Kidney tubule cell (primary cell): ENCODE measurements at places on chromosomes 13 and 19.
A peak's percentile ranks its signal among the peaks of the same experiment; 100 is the strongest.

DNA sequence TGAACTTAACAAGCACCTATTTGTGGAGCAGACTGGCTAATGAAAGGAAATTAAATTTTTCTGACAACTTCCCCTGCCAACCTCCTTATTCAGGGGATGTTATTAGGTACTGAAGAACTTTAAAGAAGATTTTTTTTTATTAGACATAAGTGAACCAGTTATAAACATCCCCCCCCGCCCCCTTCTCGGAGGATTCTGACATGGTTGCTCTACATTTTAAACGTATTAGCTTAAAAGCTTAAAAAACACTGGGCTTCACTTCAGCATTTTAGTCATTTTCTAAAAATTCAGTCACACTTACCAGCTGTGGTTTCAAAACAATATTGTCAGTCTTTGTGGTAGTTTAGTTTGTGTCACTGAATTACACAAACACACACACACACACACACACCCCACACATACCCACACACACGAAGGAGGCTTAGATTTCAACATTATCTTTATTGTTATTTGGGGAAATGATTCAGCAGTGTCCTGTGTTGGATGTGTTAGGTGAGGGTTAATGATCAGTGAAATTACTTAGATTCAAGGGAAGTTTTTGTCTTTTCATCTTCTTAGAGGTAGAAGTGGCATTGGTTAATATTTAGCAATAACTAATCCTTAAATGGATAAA is 145.7 kb downstream of the PCCA start:
- DNase-seq: peak; percentile 92

DNA sequence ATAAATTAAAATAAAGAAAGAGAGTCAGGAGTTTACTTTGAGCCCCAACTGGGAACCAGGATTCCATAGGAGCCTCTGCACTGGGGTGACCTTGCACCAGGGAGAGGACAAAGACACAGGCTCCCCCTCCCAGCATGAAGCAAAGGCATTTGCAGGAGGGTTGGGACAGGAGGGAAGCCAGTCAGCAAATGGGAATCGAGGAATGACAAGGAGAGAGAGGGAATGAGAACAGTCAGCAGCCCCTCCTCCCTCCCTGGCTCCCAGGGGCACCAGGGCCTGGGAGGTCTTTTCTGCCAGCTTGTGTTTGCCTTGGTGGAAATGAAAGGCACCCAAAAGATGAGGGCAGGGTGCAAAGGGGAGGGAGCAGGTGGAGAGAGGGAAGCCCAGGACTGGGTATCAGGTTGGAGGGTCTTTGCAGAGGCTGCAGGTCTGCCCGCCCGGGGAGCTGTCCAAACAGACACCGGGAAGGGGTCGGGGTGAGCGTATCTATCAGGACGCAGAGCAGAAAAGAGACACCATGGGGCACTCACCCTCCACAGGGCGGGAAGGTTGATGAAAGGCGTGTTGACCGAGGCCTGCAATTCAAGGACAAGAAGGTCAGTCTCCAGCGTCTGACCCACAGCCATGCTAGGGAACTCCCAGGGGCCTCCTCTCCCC is 3.8 kb downstream of the SBSN start:
- DNase-seq: no peak

GRCh38 chr19:51485960-51486660 is 7.8 kb downstream of the CEACAM18 start:
- no peak for DNase-seq

- DNase-seq: no peak
Measured at GRCh38 chr19:31834070-31834469, 484.8 kb upstream of the TSHZ3 start.

DNA sequence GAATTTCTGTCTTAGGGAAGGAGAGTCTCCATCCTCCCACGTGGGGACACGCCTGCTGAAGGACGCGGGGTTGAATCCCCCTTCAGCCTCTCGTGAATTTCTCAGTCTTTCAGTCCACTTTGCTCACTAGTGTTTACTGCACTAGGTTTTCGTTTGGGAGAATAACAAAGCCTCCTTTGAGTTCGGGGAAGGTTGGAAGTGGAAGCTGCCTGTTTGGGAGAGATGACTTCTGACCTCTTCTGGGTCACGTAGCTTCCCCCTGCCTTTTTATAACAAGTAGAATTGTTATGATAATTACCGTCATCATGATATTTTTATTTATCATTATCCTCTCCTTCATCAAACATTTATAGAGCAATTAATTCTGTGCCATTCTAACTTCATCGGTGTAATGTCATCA is 60.7 kb downstream of the ATP11A start:
- DNase-seq: no peak

GRCh38 chr13:62702502-62702901 is 1286.9 kb upstream of the PCDH20 start:
- DNase-seq: no peak

GRCh38 chr13:32669030-32669646 is 82.9 kb downstream of the PDS5B start:
- peak; percentile 46 for DNase-seq

GRCh38 chr19:7787141-7787540 is 24.1 kb downstream of the CLEC4M start:
- DNase-seq: no peak

DNA sequence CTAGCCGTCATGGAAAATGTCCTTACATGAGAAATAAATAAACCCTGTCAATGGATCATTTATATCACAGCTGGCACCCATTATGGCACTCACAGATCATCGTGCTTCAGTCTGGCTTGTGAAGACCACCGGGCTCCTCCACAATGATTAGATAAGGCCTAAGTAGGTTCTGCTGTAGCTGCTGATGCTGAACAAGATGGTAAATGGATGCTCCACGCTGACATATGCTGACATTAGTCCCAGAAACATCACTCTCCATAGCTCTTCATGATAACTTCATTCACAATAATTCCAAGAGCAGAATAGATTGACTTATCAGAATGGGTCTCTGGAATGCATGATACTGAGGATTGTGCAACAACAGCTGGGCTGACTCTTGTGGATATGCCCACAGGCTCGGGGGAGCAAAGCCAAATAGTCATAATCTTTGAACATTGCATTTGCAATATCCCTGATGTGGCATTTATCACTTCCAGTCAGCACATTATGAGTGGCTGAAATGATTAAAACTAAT is 63.8 kb upstream of the RXFP2 start:
- DNase-seq: no peak

- DNase-seq: peak; percentile 16
Measured at GRCh38 chr13:44576351-44577235, 463 bp upstream of the TSC22D1 start.

- DNase-seq: peak; percentile 80
Measured at GRCh38 chr13:75760131-75761021, 124.2 kb downstream of the LMO7 start.

- peak; percentile 36 for DNase-seq
Measured at GRCh38 chr13:112143753-112144615, 77.0 kb downstream of the SOX1 start.

DNA sequence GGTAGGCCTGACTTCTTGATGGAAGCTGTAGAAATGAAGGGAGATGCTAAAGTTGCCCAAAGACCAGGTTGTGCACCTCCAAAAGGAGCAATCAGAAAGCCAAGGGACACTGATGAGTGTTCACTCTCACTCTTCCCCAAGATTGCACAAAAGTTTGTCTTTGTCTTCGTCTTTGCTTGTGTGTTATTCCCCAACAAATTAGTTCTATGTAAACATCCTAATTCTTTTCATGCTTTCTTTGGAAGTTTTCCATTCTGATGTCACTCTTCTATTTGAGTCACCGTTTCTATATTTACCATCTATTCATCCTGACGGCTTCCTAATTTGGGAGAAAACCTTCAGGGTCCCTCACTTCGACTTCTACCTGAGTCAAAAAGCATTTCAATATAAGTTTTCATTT is 3.7 kb upstream of the TMEM272 start:
- no peak for DNase-seq

GRCh38 chr19:48810151-48810550 is 678 bp downstream of the BCAT2 start:
- no peak for DNase-seq

GRCh38 chr19:38499532-38499931 is 66.0 kb downstream of the RYR1 start:
- DNase-seq: no peak

DNA sequence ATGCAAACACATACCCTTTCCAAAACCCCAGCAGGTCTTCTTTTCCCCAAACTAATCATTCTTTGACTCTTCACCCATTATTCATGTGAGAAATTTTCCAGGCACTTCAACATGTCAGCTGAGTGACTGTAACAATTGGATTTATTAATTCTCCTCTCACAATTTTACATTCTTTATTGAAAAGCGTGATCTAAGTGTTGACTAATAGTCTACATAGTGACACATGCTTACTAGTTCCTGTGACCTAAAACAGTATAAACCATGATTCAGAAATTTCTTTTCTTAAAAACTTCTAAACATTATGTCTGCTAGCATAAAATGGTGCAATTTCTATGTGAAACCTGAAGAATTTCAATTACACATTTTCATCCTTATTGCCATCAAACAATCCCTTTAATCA is 532.3 kb downstream of the GPC5 start:
- DNase-seq: no peak

GRCh38 chr13:97234742-97235141 is 12.6 kb downstream of the MBNL2 start:
- DNase-seq: peak; percentile 62

DNA sequence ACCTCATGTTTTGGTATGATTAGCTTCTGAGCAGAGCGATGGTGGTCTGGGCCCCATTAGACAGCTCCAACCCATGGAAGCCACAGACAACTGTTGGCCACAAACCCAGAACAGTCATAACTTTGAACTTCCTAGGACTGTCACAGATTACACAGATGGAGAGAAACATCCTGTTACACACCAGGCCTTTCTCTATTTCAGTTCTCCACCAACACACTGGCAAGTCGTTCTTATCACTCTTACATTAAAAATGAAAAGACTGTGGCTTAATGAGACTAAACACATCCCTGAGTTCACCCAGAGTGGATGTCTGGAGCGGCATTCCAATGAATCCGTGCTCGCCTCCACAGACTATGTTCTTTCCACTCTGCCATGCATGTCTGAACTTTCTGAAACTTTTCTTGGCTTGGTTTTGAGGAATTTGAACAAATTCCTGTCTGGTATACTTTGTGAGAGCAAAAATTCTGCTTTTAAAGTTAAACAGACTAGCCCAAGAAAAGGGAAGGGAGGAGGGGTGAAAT is 109.1 kb downstream of the NALCN start:
- peak; percentile 2 for DNase-seq

DNA sequence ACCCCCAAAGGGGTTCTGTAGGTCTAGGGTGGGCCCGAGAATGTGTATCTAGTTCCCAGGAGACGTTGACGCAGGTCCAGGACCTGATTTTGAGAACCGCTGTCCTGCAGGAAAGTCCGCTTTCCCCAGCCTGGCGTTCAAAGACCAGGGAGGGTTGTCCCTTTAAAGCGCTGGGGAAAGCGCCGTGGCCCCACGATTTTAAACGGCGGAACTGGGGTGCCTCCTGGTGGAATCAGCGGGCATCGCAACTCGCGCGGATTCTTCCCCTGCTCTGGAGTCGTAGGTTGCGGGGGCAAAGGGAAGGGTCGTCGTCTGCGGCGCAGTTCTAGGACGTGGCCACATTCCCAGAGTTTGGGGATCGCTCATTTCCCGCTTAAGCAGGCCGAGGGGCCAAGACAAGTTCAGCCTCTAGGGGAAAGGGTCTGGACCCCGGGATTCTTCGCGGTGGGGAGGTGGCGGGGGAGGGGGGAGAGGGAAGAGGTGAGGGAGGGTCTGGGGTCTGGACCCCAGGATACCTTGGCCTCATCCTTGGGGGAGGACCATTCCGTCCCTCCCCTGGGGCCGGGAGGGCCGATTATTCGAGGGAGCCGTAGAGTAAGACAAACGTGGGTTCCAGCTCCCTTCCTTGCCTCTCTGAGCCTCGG is 7.7 kb downstream of the PNMA8B start:
- peak; percentile 70 for DNase-seq

DNA sequence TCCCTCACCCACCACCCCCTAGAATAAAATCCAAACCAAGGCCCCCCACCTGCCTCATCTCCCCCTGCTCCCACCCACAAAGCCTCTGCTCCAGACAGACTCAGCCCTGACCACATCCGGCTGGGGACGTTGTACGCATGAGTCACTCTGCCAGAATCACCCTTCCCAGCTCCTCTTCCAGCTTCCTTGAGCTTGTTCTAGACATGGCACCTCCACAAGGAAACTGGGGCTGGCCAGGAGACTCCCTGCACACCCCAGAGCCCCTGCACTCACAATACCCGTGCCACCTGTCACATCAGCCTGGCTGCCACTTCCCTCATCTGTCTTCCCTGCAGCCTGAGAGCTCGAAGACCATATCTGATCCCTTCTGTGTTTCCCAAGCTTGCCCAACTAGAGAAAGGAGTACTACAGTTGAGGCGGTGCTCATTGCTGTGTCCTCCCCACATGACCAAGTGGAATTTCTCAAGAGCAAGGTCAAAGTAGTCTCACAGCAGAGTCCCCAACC is 9.7 kb downstream of the DEDD2 start:
- peak; percentile 85 for DNase-seq

GRCh38 chr13:98490866-98491265 is 86.0 kb downstream of the STK24 start:
- no peak for DNase-seq

DNA sequence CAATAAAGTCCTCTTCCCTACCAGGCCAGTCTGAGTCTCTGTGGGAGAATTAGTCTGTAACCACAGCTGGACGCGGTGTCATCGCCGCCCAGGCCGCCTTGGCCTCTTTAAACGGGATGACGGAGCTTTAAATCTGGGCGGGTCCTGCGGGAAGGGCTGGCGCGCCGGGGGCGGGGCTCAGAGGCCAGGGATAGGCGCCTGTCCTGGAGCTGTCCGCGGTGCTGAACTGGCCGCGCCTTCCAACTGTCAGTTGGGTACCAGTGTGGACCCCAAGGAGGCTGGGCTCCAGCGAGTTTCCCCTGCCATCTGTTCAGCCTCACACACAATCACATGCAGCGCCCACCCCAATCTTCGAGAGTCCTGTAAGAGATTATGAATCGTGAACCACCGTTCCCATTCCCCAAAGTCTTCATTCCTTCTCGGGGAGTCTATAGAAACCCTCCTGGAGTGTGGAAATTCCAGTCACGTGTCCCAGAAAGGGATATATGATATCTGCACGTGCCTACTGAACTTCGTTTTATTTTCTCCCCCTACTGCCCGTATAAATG is 11.5 kb downstream of the APLP1 start:
- peak; percentile 89 for DNase-seq

DNA sequence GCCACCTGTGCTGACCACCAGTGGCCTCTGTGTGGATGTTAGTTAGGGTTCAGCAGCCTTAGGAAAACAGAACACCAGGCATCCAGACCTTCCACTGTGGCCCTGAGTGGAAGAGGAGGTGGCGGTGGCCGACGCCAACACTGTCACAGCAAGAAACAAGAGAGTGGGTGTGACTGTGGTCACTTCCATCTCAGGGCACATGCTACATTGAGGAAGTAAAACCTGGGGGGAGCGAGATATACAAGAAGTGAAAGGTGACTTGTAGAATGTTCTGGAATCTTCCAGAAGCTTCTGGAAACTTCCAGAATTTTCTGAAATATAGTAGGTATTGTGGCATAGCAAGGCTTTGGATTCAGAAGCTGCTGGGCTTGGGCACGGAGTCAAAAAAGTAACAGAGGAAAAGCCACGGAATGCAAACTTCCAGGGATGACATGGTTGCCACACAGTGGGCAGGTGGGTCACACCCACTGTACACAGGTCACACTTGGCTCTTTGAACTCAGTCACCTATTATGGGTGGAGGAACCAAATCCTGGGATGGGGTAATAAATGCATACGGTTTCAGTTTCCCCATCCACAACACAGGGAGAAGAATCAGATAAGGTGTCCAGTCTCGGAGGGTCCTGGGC is 24.3 kb downstream of the GNG7 start:
- no peak for DNase-seq
